Stimulated activated CD8-positive, alpha-beta memory T cell treated with anti-CD3 and anti-CD28 coated beads, Interleukin-2, amount 100 ng/mL, for 48 hours (primary cell): ENCODE measurements at places on chromosomes 2 and 18.

- DNase-seq: no peak
Measured at GRCh38 chr2:134002391-134002790, 251.5 kb upstream of the MGAT5 start.

GRCh38 chr2:99471654-99472599 is 17.9 kb downstream of the REV1 start:
- DNase-seq: no peak

DNA sequence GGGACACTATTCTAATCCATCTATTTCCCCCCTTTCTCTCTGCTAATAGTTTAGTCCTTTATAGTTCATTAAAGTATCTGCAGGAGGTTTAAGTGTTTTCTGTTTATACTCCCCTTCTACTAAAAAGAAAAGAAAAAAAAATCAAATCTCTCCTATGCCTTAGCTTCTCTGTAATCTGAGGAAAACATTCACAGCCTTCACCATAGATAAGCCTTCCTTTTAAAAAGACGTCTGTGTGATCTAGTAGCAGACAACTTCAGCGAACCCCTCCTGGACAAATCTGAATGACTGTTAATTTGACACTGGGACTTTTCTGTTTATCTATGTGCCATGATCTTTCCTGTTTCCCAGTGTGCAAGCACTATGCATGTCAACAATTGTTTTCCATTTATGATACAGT is 70.4 kb upstream of the CDH19 start:
- DNase-seq: no peak

- no peak for DNase-seq
Measured at GRCh38 chr2:239778042-239778851, 246.9 kb downstream of the NDUFA10 start.

GRCh38 chr18:34159691-34160185 is 65.0 kb downstream of the NOL4 start:
- no peak for DNase-seq

- DNase-seq: no peak
Measured at GRCh38 chr2:110863726-110864125, 131.4 kb downstream of the ACOXL start.

DNA sequence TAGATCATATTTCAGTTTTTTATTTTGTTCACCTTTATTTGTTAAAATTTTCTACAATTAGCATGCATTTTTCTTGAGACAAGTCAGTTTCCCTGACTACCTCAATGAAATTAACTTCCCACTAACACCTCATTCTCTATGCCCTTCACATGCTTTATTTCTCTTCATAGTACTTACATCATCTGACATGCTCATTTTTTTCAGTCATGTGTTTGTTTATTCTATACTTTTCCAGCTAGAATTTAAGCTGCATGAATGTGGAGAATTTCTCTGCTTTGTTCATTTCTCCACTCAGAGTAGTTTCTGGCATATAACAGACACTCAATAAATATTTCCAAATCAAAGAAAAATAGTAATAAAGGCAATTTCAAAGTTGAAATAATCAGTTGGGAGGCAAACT is 78.9 kb upstream of the SCN7A start:
- no peak for DNase-seq
